RPMI8226 (cell line): ENCODE measurements at places on chromosomes 7 and 10.

DNA sequence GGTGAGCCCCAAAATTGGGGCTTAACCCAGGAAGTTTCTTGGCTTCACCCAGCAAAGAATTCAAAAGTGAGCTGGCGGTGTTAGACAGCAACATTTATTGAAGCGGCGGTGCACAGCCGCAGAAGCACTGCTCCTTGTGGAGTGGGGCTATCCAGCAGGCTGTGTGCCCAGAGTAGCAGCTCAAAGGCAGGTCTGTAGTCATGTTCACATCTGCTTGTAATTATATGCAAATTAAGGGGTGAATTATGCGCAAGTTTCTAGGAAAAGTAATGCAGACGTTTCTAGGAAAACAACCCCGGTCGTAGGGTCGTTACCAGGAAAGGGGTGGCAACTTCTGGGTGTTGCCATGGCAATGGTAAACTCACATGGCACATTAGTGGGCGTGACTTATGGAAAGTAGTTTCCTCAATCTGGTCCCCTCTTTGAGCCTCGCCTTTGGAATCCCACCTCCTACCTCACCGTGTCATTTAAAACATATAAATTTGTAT is 13.7 kb upstream of the KBTBD2 start:
- peak; percentile 64 for DNase-seq

- DNase-seq = no peak
Observed at GRCh38 chr7:128123291-128124037, 92.2 kb upstream of the LRRC4 start.

DNA sequence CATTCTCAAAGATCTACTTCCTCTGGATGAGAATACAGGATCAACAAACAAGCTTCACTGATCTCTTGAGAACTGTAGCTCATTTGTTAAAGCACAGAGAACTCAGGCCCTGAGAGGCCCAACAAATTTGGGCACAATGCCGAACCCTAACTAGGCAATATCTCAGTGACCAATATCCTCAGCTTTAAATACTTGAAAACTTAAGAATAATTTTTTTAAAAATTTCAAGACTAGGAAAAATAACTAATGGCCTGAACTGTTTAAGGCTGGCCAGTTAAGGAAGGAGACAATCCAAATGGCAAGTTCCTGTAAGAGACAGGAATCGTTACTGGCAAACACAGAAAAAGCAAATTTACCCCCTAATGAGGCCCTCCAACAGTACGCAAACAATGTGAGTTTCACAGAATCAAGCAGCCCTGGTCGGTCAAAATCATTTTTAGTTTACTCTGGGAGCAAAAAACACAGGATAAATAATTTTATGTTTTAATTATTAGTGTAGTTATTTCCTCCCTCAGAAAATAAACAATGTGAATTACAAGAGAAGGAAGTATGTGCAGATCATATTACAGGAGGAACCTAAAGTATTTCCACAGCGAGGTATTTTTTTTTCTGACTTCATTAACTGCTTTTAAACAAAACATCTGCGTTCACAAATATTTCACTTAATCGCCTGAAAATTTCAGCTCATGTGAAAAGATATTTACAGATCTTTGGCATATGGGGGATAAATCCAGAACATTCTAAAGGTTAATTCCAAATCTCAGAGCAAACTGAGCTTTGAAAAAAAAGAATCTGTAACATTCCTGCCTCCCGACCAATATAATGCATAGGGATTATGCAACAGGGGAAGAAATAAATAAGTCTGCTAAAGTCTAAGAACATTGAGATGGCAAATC is 39.5 kb downstream of the NT5C2 start:
- DNase-seq = no peak

GRCh38 chr10:79559726-79560125 is 481 bp downstream of the SFTPA2 start:
- no peak for DNase-seq

DNA sequence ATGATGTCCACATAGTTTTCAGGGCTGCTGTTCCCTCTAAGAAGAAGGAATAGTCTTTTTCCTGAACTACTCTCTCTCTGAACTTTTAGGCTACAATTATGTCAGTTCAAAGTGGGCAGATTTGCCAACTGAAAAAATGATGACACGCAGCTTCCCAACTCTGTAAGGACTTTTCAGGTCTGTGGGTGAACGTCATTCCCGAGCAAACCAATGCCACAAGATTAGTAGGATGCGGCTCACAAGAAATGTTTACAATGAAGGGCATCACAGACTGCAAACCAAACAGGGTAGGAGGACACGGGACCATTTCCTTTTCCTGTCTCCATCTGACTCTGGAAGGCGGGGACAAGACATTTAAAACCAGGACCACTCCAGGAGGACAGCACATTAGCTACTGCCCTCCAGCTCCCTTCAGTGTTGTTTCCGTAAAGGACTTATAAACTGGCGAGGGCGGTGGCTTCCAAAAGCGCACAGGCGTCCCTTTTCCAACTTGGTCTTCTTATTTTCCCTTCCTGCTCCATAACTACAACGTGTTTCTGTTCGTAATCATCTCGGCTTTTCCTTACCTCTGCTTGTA is 539 bp upstream of the MKLN1 start:
- DNase-seq = peak; percentile 40

- peak; percentile 47 for DNase-seq
Observed at GRCh38 chr10:123573236-123574108, 92.7 kb upstream of the GPR26 start.

GRCh38 chr10:97539523-97540200 is 32.9 kb upstream of the ANKRD2 start:
- no peak for DNase-seq

GRCh38 chr10:68536973-68537372 is 9.7 kb upstream of the SLC25A16 start:
- DNase-seq = no peak

DNA sequence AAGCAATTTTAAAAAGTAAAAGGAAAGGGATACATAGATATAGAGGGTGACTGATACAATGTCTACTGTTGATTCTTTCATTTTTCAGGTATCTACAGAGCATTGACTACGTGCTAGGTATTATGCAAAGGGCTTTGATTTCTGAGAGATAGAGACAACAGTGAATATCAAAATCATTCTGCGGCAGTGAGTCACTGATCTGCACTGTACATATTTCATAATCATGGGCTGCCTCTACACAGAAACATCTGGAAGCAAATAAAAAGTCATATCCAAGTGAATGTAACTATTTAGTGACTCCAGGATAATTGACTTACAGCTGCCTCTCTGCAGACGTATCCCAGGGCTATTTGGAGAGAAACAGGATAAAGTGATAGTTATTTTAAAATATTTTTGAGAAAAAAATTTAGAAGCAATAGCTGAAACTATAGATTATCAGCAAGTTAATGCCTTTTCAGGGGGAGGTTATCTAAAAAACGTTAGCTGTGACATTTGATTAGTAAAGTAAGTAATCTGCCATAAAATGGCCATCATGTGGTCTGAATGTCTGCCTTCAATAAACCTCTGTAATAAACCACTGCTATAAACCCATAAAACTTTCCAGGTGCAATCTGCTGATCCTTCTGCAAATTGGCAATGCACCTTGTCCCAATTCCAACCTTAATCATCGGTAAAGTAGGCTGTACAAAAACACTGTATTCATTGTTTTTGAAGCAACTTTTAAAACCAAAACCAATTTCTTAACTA is 43.7 kb downstream of the CPXM2 start:
- DNase-seq = no peak

DNA sequence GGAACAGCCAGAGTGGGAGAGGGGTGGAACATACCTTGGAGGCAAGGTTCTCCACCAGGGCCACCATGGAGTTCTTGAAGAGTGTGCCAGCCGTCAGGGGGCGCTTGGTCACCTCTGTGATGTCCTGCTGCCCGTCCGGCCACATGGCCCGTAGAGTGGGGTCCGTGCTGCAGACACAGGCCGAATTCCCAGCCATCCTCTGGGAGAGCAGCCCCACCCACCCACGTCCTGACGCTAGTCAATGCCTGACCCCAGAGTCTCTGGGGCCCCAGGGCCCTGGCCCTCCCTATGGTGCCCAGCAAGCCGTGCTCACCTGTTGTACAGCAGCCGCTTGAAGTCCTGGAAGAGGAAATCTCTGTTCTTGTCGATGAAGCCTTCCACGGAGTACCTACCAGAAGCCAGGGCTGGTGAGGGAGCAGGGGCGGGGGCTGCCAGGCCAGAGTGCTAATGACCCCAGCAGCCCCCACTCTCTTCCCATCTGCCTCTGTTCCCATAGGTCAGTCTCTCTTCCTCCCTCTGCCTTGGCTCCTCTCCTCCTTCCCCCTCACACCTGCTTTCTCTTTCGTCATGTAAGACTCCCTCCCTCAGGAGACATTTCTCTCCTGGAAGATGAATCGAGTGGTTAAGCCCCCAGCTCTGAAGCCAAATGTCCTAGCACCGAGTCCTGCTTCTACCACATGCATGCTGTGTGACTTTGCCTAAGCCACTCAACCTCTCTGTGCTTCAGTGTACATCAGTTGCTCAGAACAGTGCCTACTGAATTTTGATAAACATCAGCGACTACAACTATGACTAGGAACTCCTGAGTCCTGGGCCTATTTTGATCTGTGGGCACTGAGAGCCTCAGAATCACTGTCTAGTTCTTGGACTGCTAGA is 11.0 kb downstream of the MYO1G start:
- no peak for DNase-seq

DNA sequence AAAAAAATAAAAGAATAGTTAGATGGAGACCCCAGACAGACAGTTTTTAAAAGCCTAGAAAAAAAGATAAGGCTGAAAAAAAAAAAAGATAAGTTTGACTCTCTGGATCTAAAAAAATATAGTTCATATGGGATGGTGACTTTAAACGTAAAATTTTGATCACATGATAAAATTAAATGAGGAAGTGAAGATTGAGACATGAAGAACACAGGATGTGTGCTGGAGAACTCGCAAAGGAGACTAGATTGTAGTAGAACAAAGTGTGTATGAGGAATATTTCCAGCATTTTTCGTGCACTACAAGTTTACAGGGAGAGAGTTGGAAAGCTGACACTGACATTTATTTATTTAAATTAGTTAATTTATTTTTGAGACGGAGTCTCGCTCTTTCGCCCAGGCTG is 286.4 kb downstream of the PRPF18 start:
- no peak for DNase-seq

- DNase-seq = peak; percentile 49
Observed at GRCh38 chr7:123682690-123683089, 27.0 kb downstream of the LMOD2 start.

GRCh38 chr10:62183857-62184795 is 84.5 kb downstream of the RTKN2 start:
- no peak for DNase-seq

GRCh38 chr7:50068850-50069551 is 24.0 kb downstream of the ZPBP start:
- peak; percentile 25 for DNase-seq

- DNase-seq = peak; percentile 61
Observed at GRCh38 chr10:93110472-93111146, 36.9 kb downstream of the CYP26A1 start.

DNA sequence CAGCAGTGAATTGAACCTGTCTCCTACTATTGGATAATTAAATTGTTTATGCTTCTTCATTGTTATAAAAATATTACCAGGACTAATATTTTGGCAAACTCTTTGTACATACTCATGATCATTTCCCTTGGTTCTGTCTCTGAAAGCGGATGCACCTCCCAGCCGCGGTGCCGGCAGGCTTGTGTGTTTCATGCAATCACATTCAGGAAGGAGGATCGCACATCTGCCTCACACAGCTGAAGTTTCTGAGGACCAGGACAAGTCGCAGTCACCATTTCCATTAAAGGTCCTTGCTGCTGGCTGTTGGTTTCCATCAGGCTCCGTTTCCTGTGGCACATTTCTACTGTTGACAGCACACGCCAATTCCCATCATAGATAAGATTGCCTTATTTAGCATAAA is 117.8 kb upstream of the SHH start:
- DNase-seq = no peak

- DNase-seq = no peak
Observed at GRCh38 chr10:115402699-115403098, 309.5 kb downstream of the ATRNL1 start.

GRCh38 chr7:49866910-49867309 is 93.5 kb downstream of the VWC2 start:
- no peak for DNase-seq

DNA sequence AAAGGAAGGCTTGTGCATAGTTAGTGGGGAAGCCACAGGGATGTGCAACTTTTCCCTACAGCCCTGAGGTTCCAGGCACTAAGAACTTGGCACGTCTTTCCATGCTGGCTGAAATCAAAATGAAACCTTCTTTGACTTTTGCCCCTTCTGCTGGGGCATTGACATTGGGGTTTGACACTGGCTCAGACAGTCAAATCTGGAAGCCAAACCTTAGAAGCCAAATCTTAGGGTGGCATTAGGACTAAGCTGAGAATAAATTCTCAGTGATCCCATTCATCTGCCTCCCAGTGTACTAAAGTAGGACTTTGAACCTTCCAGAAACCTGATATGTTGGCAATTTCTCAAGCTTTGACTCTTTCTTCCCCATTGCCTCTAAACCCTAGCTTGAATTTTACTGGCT is 31.3 kb upstream of the INSYN2A start:
- DNase-seq = no peak

- no peak for DNase-seq
Observed at GRCh38 chr10:98470850-98471249, 24.1 kb upstream of the HPS1 start.

- DNase-seq = no peak
Observed at GRCh38 chr7:17746020-17746530, 194.2 kb downstream of the SNX13 start.

DNA sequence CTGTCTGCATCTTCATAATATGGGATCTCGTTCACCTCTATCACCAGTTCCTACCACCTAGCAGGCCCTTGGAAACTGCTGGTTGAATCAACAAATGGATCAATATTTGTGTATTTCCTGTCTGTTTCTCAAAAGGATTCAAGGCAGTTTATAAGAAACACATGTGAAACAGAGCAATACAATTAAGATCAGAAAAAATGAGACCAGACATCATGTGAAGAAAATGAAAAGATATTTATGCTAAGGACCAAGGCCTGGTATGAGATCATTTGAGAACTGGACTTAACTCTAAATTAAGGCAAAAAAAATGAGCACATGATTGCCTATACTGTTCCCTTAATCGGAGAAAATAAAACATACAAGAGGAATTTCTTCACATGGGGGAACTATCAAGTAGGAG is 589.0 kb downstream of the SUGCT start:
- DNase-seq = no peak

GRCh38 chr10:118511711-118512110 is 83.7 kb downstream of the PRLHR start:
- no peak for DNase-seq

- no peak for DNase-seq
Observed at GRCh38 chr7:49894543-49894942, 121.1 kb downstream of the VWC2 start.

GRCh38 chr10:117534321-117535297 is 7.9 kb upstream of the EMX2 start:
- no peak for DNase-seq

- DNase-seq = no peak
Observed at GRCh38 chr7:98305951-98306535, 24.6 kb downstream of the BRI3 start.
